Upper lobe of right lung (tissue), 1 donor: ENCODE measurements at places on chromosomes 12 and 14. TPM values are rescaled to one million over a fixed set of nuclear protein-coding genes. Genes with fewer than 3 reads are reported as not detected.

GRCh38 chr14:19823765-19824164, 20.2 kb downstream of the OR4N2 start:
- DNase-seq, result no peak

- no peak for DNase-seq
Observed at GRCh38 chr14:78090864-78091263, 79.3 kb upstream of the NRXN3 start.

- DNase-seq, result no peak
Observed at GRCh38 chr12:5172886-5173285, 129.2 kb downstream of the KCNA5 start.

GRCh38 chr14:60232185-60232584, 16.8 kb upstream of the PPM1A start:
- DNase-seq, result no peak

DNA sequence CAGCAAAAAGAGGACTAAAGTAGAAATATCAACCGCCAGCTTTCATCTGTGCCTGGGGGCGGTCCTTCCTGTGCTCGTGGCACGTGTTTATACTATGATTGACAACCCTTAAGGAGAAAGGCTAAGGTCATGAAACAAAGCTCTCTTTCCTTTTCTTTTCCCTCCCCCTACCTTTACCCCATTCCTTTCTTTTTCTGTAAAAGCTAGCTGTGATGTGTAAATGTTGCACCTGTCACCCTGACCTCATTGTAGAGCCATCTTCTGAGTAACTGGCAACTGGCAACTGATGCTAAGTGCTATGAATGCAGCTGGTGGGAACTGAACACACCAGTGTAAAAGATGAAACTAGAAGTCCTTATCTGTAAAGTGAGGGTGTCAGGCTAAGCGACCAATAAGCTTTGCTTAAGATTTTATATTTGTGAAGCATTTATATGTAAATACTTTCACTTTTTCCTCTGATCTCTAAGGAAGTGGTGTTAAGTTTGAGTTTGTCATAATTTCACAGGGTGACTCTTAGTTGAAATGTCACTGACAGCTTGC, 102.8 kb upstream of the BCAT1 start:
- DNase-seq, result no peak

DNA sequence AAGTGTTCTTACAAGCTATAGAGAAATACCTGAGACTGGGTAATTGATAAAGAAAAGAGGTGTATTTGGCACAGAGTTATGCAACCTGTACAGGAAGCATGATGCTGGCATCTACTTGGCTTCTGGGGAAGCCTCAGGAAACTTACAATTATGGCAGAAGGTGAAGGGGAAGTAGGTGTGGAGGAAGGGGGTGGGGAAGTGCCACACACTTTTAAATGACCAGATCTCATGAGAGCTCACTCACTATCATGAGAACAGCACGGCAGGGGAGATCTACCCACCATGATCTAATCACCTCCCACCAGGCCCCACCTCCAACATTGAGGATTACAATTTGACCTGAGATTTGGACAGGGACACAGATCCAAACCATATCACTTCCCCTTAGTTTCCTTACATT, 32.8 kb downstream of the TSHR start:
- DNase-seq, result no peak

- no peak for DNase-seq
Observed at GRCh38 chr12:112170376-112170775, 45.0 kb downstream of the TRAFD1 start.

GRCh38 chr12:91902860-91903683, 242.6 kb downstream of the BTG1 start:
- no peak for DNase-seq

- no peak for DNase-seq
Observed at GRCh38 chr12:39235990-39236767, 206.7 kb downstream of the KIF21A start.

- DNase-seq, result no peak
Observed at GRCh38 chr14:100629098-100629497, 41.9 kb upstream of the BEGAIN start.

DNA sequence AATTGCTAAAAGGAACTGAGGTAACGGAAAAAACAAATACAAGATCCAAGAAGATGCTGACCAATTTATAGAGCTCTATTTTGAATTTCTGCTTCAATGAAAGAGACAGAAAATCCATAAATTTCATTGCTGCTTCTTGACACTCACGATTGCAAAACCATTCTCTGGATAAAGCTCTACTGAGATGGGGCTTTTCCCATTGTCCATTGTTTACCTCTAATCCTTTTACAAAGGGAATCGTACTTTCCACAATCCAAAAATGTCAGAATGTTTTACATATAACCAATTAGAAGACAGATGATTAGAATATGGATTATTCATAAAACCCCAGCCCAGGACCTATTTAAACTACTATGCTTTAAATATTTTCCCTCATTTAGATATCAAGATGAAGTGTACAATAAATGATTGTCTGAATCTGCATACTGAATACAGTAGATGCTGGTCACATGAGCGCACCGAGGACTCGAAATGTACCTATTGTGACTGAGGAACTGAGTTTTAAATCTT, 16.7 kb upstream of the TMCC3 start:
- no peak for DNase-seq

GRCh38 chr12:64009321-64010068, 165.0 kb downstream of the SRGAP1 start:
- no peak for DNase-seq

DNA sequence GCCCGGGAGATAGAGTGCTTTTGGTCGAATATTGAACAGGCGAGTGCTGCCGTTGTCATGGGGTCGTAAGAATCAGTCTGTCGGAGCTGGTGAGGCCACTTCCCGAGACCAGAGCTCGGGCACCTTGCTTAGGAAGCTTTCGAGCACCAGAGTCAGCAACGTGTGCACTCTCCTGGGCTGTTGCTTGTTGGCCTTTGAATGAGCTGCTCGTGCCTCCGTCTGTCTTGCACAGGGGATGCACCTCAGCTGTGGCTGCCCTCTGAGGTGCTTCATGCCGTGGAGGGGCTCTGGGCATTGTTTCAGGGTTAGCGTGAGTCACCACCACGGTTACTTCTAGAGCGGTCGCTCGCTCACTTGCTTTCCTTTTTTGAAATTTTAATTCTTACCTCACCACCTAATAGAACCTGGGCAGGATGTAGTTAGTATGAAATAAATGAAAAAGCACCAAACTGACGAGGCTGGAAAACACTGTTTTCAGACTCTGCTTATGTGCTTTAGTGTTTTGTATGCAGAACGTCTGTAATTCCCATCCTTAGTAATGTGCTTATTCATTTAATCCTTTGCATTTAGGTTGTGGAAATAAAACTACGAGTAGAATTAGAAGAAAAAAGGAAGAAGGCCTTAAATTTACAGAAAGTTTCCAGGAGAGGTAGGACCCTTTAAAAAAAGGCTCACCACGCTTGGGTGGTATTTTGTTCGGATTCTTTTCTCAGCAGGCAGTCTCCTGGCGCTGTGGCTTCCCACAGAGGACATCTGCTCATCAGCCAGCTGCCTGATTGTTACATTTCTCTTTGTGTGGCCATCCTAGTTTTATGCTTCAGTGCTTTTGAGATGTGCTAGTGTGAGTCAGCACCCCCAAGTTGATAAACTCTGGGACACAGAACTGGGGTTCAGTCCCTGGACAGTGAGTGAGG, 40.6 kb downstream of the EP400 start:
- no peak for DNase-seq

DNA sequence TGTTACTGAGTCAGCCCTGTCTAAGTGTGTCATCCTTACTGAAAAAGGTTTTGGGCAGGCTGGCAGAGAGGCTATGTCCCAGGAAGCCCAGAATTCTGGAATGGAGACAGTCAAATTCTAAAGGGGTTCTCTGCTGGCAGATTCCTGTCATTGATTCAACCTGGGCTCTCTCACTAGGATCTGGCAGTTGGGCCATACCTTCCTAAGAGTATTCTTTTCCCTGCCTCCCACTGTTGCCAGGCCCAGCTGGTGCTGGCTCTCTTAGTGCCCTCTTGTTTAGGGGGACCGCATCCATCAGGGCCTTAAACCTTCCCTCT, 85.0 kb upstream of the EGLN3 start:
- DNase-seq, result no peak

GRCh38 chr14:75204116-75204515, 27.7 kb upstream of the TMED10 start:
- no peak for DNase-seq

- no peak for DNase-seq
Observed at GRCh38 chr12:81350309-81350708, 272.4 kb downstream of the ACSS3 start.

GRCh38 chr14:50215416-50215815, 16.0 kb downstream of the SOS2 start:
- no peak for DNase-seq

- DNase-seq, result no peak
Observed at GRCh38 chr12:115687094-115687493, 590.4 kb downstream of the MED13L start.

- DNase-seq, result no peak
Observed at GRCh38 chr14:69464829-69465228, 19.7 kb upstream of the PLEKHD1 start.

- no peak for DNase-seq
Observed at GRCh38 chr12:94938583-94938982, 64.9 kb downstream of the NDUFA12 start.

GRCh38 chr14:104388011-104388521, 191.5 kb upstream of the C14orf180 start:
- peak; percentile 58 for DNase-seq

DNA sequence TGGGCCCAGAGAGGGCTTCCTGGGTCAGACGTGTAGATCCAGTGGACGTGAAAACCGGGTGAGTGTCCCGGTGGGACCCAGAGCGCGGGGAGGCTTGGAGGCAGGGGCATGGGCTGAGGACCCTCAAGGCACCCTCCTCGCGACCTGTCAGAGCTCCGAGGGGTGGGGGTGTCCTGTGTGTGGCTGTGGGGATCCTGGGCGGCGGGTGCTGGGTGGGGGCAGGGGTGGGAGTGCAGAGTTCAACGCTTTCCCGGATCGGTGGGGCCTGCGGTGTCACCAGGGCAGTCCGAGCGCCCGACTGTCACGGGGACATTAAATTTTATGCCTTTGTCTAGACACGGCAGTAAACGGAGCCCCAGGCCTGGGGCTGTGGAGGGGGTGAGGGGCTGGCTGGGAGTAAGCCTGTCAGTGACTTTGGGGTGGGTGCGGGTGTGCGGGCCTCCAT, 1.0 kb downstream of the TMEM121 start:
- peak; percentile 63 for DNase-seq

GRCh38 chr14:66056268-66056907, 429.8 kb upstream of the CCDC196 start:
- no peak for DNase-seq

DNA sequence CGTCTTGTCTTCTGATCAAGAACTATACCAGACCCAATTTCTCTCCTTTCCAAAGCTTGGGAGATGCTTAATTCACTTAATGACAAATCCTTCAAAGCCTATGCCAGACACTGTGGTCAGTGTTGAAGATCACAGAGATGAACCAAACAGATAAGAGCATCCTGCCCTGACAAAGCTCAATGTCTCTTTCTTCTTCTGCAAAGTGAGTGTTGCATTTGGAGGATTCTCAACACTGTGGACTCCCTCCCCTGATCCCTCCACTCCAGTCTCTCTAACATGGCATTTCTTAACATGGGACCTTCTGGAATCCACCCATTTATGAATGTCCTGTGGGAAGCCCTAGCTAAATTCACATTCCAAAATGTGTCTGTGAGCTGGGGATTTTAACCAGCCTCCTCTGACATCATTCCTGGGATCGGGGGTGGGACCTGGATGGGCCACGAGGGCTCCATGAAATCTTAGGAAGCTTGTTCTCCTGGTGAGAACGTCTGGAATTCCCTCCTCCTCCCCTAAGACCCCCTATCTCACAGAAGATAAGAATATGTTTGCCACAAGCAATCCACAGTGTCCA, 20.3 kb downstream of the SYNE3 start:
- DNase-seq, result no peak

DNA sequence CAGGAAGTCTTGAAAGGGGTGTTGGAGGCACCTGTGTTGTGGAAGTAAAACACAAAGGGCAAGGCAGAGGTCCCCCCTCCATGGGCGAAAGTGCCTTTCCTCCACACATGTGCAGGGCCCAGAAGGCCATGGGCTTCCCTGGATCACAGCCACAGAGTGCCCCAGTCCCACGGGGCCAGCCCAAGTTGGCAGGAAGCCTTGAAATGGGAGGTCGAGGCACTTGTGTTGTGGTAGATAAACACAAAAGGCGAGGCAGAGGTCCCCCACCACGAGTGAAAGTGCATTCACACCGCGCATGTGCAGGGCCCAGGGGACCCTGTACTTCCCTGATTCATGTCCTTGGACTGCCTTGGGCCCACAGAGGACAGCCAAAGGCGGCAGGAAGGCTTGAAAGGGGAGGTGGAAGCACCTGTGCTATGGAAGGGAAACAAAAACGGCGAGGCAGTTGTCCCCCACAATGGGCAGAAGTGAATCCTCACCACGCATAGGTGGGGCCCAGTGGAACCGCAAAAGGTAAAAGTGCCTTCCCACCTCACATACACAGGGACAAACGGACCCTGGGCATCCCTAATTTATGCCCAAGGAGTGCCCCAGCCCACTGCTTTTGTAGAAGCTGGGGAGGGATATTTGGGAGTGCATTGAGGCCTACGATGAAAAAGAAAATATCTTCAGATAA, 585.4 kb downstream of the ALG10 start:
- DNase-seq, result peak; percentile 51

DNA sequence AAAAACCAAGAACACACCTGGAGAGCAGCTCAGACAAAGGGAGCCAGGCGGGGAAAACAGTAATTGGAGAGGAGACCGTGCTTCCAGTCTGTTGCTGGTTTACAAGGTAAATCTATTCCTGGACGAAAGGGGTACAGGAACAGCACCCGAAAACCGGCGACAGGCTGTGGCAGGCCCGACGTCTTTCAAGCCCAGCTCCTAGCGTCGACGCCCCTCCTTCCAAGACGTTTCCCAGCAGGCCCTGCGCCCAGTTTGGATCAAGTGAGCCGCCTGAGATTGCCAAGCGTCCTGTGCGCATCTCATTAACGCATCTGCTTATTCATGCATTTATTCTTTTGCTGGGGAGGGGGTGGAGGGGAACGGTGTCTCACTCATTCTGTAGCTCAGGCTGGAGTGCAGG, 1.4 kb downstream of the C12orf56 start:
- DNase-seq, result no peak

DNA sequence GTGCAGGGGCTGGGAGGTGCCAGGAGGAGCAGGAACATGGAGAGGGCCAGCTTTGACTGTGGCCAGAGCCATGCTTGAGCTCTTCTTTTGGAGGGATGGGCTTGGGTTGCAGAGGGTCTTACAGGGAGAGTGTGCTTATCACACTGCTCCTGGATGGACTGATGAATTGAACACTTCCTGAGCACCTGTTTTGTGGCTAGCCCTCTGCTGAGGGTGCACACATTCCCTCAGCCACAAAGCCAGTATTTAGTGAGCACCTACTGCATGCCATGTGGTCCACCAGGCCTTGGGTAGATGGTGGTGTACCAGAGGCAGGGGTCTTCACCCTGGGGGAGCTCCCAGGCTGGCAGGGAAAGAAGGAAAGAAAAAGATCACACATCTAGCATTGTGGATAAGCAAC, 118.9 kb downstream of the SLC25A47 start:
- DNase-seq, result no peak

Gene NEUROD4
- not detected for total RNA-seq

Gene EXOC3L4
- 4.2 TPM for total RNA-seq

Gene ITGB7
- 7.7 TPM for total RNA-seq

Gene CLEC2A
- not detected for total RNA-seq

Gene RAD9B
- total RNA-seq, result 1.8 TPM

Gene SLC35F4
- not detected for total RNA-seq

Gene ALDH6A1
- 49.1 TPM for total RNA-seq

Gene APOF
- total RNA-seq, result not detected

Gene RIMKLB
- total RNA-seq, result 32.0 TPM

Gene LALBA
- not detected for total RNA-seq

Gene KLRK1
- total RNA-seq, result 8.1 TPM

Gene PRB2
- total RNA-seq, result not detected

Gene TRIM9
- 0.32 TPM for total RNA-seq
